Stimulated activated CD4-positive, alpha-beta T cell treated with anti-CD3 and anti-CD28 coated beads, Interleukin-4, amount 100 ng/mL, for 24 hours (primary cell): ENCODE measurements at places on chromosomes 5 and 9.
A peak's percentile ranks its signal among the peaks of the same experiment; 100 is the strongest.

DNA sequence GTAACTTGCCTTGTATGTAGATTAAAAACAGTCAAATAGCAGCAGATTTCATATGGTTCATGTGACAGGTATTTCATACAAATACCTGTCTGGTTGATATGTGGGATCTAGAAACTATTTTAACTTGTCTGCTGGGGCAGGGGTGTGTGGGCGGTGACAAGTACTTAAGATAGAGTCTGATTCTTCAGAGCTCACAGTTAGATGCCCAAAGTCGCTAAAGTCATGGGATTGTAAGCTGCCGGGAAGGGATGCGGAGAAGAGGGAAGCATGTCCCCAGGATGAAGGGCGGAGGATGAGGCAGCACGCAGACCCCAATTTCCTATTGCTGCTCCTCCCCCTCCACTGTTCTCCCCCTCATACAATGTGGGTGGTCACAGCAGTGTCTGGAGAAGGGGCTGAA is 13.3 kb downstream of the ANXA6 start:
- DNase-seq, result no peak

DNA sequence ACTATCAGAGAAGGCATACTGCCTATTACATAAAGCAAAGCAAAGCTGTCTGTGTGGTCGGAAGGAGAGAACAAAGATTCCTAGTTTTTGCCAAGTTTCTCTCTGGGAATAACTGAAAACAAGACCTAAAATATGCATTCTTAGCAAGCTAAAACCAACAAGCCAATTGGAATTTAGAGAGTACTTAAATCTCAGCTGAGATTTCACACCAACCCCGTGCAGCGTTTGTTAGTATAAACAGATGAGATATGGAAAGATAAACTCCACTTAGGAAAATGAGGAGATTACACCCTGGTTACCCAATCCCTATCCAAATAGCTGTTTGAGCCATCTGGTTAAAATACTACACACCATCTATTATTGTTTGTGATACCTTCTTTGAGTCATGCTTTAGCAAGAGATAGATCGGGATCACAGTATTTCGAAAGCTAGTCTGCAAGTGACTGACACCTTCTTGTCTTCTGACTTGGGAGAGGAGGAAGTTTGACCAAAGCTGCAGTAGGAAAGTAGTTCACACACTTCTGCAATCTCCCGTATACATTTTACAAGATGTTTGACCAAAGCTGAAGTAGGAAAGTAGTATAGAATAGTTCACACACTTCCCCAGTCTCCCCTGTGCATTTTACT is 18.2 kb downstream of the FAF2 start:
- DNase-seq, result no peak

GRCh38 chr9:108413809-108414208 is 442.0 kb downstream of the ACTL7B start:
- DNase-seq, result no peak

- no peak for DNase-seq
Observed at GRCh38 chr9:120324996-120325642, 254.8 kb downstream of the CDK5RAP2 start.

DNA sequence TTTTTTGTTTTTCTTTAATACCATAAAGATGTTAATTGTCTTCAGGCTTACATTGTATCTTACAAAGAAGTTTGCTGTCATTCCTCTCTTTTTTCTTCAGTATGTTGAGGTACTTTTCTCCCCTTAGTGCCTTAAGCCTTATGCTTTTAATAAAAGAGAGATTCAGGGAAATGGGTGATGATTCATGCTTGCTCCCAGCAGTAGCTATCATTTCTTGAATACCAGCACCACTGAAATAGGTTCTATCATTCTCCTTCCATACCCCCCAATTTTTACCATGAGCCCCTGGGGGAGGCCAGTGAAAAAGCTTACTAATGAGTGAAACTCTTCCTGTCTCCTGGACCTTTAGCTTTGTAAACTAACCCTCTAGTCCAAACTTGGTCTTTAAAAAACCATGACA is 165.0 kb downstream of the FBXL7 start:
- no peak for DNase-seq

DNA sequence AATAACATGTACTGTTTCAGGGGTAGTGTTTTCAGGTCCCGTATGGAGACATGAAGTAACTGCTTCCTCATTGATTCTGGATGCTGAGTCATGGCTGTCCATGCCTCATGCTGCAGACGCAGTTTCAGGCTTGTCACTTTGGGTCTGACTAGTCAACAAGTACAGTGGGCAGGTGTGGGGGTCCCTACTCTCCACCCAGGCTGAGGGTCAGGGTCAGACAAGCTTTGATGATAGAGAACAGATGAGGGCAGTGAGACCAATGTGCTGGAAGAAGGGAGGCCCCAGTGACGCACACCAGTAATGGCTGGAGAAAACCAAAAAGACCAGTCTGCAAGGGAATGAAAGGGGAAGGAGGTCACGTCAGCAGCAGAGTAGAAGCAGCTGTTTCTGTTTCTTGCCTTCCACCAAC is 80.0 kb upstream of the NFIL3 start:
- DNase-seq, result no peak

DNA sequence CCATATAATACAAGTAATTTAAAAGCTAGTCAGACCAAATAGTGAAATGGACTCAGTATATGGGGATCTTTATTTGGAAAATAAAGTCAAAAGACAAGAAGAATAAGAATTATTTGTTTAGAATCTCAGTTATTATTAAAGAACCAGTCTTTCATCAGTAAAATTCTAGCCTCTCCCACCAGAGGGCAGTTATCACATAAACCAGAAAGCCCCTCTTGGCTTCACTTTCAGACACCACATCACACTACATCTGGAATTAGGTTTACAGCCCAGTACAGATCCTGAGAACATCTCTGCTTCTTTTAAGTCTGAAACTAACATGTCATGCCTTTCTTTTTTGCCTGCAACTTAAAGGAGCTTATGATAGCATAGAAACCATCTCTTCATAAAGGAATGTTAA is 12.2 kb upstream of the HSPB3 start:
- no peak for DNase-seq

- DNase-seq, result peak; percentile 84
Observed at GRCh38 chr9:130053504-130054324, at the start of gene GPR107. Gene GPR107 (plus strand): TSS chr9:130053906. CDS start chr9:130053933, 27 bp downstream.

- no peak for DNase-seq
Observed at GRCh38 chr5:27814286-27814685, 775.9 kb upstream of the CDH9 start.

GRCh38 chr5:150945947-150946346 is 41.2 kb upstream of the ZNF300 start:
- DNase-seq, result no peak

GRCh38 chr5:149338364-149338763 is 6.9 kb upstream of the GRPEL2 start:
- DNase-seq, result no peak

DNA sequence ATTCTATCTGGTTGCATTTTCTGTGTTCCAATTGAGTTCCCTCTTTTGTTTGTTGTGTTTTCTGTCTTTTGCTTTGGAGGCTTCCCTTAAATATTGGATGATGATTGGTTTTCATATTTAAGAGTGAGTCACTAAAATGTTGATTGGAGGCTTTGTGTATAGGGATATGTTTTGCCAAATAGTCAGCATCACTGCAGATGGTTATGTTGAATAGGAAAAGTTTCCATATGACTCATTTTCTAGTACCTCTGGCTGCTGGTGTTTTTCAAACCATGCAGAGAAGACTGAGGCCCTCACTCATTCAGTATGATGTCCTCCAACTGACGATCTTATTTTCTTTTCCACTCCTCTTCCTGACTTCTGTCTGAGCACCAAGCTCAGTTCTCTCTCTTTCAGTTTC is 1290.0 kb downstream of the EFNA5 start:
- DNase-seq, result no peak

GRCh38 chr5:141597814-141598213 is 21.0 kb downstream of the DIAPH1 start:
- DNase-seq, result no peak

DNA sequence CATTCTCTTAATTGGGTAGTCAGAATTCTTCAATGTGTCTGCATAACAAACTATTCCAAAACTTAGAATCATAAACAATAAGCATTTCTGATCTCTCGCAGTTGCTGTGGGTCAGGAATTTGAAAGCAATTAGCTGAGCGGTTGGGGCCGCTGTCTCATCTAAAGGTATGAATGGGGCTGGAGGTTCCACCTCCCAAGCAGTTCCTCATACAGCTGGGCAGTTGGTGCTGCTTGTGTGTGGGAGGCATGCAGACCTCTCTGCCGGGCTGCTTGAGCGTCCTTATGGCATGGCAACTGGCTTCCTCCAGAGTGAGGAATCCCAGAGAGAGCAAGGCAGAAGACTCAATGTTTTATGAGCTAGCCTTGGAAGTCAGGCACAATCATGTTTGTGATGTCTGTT is 30.2 kb upstream of the SEMA4D start:
- no peak for DNase-seq

DNA sequence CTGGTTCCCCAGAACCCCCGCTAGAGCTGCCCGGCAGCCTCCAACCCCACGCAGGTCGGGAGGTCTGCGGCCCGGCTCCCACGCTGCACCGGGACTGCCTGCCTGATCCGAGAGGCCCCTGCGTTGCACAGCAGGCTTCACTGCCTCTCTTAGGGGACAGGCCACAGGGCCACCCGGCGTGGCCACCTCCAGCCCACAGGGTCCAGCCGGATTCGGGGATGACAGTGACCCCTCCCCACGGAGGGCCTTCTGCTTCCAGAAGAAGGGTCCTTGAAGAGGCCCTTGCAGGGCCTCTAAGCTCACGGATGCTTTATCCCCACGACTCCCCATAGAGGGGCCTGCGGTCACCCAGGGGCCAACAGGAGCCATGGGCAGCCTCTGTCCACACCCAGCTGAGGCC is 66.1 kb upstream of the PPP1R26 start:
- DNase-seq, result no peak

DNA sequence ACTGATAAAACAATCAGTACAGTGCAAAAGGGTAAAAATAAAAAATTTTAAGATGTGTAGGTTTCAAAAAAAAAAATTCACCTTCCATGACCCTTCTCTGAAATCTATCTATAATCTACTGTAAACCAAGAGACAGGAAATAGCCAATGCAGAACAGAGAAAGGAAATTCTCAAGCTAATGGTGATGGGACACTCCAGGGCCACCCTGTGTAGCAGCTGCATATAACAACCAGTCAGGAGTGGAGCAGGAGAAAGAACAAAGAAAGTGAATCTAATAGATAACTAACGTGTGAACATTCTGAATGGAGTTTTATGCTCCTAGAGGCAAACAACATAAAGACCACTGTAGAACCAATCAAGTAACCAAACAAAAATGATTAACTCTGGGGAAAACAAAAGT is 16.6 kb downstream of the SPTLC1 start:
- no peak for DNase-seq

DNA sequence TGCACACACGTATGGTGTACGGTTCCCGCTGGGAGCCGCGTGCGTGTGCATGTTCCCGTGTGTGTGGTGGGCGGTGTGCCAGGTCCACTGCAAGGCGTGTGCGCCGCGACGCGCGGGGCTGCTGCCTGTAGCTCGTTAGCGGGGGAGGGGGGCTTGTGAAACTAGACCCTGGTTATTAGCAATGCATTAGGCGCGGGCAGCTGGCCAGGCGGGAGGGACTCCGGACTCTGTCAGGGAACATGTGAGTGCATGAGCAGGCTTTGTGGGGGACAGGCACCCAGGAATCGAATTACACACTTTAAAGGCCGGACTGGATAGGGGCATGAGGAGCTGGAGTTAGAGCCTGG is 32.2 kb upstream of the ENHO start:
- no peak for DNase-seq
